ENCODE measurements at places on chromosomes 16 and 17.

DNA sequence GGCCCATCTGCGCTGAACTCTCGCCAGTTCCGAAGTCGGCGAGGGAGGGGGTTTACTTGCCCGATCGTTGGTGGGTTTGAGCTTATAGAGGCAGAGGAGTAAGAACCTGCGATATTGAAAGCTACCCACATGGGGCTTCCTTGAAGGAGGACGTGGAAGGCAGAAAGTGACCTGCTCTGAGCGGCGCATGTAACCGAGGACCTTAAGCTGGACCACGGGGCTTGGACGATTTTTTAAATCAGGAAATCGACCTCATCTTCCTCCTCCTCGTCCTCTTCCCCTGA, 2.0 kb downstream of the PRAC2 start:
- DNase-seq, result no peak

DNA sequence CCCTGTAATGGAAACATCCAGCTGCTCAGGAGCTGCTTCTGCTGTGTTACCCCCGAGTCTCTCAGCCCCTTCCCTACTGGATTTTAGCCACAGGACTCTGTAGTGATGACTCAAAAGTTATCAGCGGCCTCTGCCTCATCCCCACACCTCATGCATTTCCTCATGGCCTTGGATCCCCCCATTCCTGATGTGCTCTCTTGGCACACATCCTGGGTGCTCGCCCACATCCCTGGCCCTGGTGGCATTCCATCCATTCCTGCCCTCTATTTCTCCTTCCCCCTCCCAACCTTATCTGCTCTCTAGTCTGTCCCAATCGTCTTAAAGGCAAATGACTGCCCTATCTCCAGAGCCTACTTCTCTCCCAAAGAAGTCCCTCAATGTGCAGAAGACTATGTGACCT, 24.6 kb downstream of the MARF1 start:
- DNase-seq, result no peak

DNA sequence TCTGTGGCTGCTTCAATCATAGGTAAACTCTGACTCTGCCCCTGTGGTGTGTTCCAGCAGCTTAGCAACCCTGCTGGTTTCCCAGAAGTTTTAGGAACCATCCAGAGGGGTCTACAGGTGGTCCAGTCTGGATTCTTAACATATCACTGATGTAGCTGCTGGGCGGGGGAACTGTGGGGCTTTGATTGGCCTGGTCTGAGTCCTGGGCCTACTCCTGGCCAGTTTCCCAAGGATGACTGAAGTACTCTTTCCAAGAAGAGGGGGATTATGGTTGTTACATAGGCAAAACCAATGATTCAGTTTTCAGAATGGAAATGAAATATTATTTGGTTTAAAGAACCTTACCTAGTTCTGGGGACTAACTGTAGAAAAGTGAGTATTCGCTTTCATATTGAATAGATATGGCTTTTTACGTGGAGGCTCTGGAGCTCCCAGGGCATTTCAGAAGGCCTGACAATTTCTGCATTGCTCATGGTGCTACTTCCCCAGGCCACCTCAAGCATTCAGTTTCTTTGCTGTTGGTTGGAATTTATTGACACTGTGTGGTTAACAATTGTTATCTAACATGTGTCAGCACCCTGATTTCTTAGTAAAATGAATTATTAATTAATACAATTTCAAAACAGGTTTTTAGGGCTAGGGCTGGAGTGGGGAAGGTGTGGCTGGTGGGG, 38.4 kb downstream of the EPN2 start:
- no peak for DNase-seq

DNA sequence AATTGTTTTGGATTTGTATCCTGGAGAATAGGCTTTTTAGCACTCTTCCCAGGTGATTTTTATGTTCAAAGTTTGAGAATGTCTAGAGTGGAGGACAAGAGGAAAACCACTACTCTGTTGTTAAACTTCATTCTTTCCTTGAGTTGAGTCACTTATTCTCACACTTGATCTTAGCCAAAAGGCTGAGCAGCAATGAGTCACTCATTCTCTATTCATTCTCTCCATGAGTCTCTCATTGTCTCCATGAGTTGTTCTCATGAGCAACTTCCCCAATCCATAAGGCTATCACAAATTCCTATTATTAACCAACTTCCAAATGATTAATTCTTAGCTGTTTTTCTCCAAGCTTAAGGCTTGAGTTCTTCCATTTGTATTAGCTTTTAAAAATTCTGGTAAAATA, 1393.3 kb downstream of the CDH8 start:
- DNase-seq, result no peak

DNA sequence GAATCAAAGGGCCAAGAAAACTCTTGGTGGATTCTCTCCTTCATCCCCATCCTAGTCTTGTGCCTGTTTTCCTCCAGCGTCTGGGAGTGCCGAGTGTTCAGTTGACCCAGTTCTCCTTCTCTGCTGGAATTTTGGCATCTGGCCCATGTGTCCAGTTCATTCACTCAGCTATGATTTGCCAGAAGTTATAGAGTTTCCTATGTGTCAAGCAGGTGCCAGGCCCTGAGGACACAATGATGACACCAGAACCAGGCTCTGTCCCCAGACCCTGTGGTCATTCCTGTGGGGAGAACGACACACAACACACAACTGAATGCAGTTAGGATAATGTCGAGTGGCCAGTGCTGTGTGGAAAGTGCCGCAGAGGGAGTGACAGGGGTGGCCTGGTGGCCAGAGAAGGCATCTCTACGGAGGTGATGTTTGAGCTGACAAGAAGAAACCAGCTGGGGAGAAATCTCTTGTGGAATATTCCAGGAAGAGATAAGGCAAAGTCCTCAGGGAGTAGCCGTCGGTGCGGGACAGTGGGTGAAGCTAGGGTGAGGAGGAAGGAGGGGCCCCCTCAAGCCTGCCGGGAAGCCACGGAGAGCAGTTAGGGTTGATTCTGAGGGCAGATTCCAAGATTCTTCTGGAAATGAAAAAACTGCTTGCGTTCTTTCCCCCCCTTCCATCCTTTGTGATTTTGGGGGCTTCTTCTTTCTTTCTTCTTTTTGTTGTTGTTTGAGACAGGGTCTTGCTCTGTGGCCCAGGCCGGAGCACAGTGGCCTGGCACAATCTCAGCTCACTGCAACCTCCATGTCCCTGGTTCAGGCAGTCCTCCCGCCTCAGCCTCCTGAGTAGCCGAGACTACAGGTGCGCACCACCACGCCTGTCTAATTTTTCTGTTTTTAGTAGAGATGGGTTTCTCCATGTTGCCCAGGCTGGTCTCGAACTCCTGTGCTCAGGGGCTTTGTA, 35.8 kb upstream of the IL34 start:
- no peak for DNase-seq

GRCh38 chr17:68595986-68596385, 5.2 kb downstream of the FAM20A start:
- no peak for DNase-seq

GRCh38 chr17:68544111-68544915, 32.1 kb downstream of the PRKAR1A start:
- DNase-seq, result no peak

DNA sequence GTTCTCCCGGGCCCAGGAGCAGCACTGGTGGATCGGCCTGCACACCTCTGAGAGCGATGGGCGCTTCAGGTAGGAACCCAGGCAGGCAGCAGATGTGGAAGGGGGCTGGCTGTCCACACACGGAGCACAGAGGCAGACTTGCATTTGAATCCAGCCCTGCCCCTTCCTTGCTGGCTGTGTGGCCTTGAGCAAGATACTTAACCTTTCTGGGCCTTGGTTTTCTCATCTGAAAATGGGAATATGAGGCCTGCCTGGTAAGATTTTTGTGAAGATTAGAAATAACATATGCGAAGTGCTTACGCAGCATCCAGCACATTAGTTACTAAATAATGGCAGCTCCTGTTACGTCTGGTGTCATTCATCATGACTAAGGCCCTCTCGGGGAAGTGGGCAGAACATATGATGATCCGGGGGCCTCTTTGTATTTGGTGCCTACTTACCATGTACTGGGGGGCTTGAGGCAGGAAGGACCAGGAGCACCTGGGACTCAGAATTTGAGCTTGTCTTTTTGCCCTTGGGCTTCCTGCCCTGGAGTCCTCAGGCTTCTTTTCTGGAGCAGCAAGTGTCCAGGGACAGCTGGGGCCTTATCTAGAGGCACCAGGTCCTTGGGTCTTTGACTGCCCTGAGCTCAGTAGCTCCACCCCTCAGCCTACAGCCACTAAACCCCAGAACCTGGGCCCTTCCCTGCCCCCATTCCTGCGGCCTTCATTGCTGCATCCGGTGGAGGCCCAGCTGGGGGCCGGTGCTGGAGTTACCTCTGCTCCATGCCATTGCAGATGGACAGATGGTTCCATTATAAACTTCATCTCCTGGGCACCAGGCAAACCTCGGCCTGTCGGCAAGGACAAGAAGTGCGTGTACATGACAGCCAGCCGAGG, 53.8 kb downstream of the MRC2 start:
- no peak for DNase-seq

- DNase-seq, result no peak
These were observed 609.6 kb upstream of the C16orf82 start for GRCh38 chr16:26457095-26457494.

- DNase-seq, result no peak
These were observed 13.1 kb downstream of the CCR7 start for GRCh38 chr17:40551879-40552768.

GRCh38 chr17:13537167-13537731, 64.5 kb downstream of the HS3ST3A1 start:
- no peak for DNase-seq

DNA sequence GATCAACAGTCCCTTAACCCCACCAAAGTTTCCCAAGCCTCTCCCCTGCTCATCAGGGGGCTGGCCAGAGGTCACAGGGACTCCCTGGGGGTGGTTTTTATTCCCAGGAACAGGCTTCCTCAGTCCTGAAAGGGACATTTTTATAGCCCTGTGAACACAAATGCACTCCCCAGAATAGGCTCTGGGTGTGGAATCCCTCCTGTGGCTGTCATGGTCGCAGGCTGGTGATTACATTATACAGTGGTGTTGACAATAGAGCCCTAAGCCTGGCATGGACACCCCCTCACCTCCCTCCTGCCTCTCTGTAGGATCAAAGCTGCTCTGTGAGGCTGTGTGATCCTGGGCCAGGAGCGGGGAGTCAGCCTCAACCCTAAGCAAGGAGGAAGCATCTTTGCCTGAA, 1.4 kb upstream of the CA4 start:
- no peak for DNase-seq

DNA sequence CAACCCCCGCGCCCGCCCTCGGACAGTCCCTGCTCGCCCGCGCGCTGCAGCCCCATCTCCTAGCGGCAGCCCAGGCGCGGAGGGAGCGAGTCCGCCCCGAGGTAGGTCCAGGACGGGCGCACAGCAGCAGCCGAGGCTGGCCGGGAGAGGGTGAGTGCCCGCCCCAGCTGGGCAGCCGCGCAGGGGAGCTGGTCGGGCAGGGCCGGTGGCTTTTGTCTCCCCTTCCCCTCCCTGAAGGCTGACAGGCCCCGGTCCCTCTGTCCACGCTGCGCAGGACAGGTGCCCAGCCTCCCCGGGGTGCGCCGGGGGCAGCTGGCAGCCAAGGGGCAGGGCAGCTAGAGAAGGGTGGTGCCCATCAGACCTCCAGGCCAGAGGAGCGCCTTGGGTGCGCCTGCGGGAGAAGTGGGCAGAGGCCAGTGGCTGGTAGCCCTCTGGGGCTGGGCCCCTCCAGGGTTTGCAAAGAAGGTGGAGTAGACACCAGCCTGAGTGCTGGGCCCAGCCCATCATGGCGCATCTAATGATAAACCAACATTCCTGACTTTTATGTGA, 278 bp downstream of the ITGB4 start:
- DNase-seq, result no peak

GRCh38 chr17:2060681-2061440, 6.0 kb downstream of the HIC1 start:
- no peak for DNase-seq

DNA sequence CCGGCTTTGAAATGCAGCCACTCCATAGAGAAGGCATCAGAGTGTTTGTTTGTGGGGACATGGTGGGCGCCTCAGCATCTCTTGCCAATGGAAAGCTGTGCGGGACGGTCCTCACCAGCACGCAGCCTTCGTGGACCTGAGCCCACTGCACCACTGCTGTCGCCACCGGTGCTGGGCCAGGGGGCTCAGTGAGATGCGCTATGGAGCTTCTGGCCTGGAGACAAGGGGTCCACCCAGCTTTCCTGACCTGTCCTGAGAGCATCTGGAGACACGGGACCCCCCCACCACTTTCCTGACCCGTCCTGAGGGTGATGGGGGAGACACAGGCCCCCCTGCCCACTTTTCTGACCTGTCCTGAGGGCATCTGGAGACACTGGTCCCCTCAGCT, 79.4 kb downstream of the LMF1 start:
- DNase-seq, result no peak

- DNase-seq, result no peak
These were observed 58.9 kb downstream of the IL21R start for GRCh38 chr16:27460663-27461482.

GRCh38 chr16:3578121-3578520, 918 bp upstream of the NLRC3 start:
- DNase-seq, result peak; percentile 27

- DNase-seq, result no peak
These were observed 948.7 kb downstream of the KCNJ2 start for GRCh38 chr17:71118039-71118438.

DNA sequence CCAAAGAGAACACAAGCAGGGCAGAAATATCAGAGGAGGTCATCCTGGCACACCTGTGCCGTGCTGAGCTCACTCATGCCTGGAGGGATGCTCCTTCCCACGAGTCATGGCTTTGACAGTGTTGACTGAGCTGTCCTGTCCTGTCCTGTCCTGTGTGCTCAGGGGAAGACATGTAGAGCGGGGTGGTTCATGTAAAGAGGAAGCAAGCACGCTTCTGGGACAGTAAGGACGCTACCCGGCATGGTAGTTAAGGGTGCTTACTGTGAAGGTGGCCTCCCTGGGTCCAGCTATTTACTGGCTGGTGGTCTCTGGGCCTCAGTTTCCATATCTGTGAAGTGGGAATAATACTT, 398 bp downstream of the LGALS9 start:
- no peak for DNase-seq

DNA sequence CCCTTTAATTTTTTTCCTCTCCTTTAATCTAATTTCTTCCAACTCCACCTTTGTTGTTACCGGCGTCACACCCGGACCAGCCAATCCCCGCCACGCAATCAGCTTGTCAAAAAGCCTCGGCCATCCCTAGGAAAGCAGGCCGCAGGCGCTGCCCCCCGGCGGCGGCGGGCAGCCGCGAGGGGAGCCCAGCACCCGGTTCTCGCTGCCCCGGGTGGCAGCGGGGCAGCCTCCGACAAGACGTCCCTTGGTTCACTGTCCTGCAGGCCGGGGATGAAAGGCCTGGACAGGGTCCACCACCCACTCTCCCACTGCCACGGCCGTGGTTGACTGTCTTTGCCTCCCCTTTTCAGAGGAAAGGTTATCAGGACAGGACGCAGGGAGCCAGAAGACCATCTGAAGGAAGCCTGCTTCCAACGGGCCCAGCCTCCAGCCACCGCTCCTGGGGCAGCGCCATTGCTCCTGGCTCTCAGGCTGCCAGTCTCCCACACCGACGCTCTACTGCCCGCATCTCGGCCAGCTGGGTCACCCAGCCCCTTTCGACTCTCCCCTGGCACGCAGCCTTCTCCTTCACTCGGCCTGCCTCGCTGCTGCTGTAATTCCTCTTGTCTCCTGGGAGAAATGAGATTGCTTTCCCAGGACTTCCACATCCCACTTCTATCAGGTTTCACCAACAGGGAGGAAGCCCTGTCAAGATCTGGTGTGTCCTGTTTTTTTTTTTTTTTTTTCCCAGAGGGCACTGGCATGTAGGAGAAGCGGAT, 2.8 kb upstream of the UBTF start:
- peak; percentile 47 for DNase-seq

GRCh38 chr17:28958820-28959455, 7.6 kb upstream of the PHF12 start:
- DNase-seq, result no peak
